ENCODE measurements at places on chromosomes 5 and 9.
A peak's percentile ranks its signal among the peaks of the same experiment; 100 is the strongest.

- no peak for DNase-seq
- H3K27ac ChIP-seq, result no peak overlapping the region
- no peaks in the 10 kb centered on the region for H3K4me1 ChIP-seq
Measured at GRCh38 chr5:171619196-171619595, 166.4 kb upstream of the SMIM23 start.

DNA sequence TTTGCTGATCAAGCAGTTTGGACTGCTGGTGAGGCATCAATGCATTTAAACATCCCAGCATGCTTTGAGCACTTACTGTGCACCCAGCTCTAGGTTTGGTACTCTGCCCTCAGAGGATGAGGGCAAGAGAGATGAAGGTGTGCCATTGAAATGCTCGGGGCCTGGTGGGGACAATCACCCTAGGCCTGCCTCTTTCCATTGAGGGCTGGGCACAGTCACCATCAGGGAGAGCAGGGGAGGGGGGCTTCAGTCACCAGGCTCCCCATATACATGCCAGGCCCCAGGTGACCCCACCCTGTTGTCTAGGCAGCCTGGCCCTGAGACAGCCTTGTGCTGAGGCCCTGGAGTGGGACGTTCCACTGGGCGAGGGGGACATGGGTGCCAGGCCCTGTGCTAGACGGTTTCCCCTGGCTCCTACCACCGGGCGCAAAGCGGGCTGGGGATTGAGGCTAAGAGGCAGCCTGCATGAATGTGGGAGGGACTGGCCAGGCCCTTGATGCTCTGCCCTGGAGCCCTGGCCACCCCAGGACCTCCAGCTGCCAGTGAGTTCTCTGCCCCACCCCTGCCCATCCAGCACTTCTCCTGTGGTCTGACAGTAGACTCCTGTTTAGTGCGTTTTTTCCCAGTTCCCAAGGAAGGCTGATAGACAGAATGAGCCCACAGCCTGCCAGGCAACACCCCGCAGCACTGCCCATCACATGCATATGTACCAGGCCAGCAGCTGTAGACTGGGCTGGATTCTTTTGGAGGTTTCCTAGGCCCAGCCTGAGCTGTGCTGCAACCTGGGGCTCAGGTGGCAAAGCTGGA, 18.9 kb downstream of the TCF7 start:
- peaks cover 86% of the 10 kb centered on the region for H3K36me3 ChIP-seq
- H3K4me3 ChIP-seq, result peak overlapping the region; percentile 91
- DNase-seq, result no peak

- peaks cover 4% of the 10 kb centered on the region for H3K4me1 ChIP-seq
- DNase-seq, result no peak
- no peaks in the 10 kb centered on the region for H3K36me3 ChIP-seq
- H3K4me3 ChIP-seq, result no peak overlapping the region
- H3K27me3 ChIP-seq, result peaks cover 34% of the 10 kb centered on the region
- H3K27ac ChIP-seq, result no peak overlapping the region
Measured at GRCh38 chr9:4496497-4496896, 6.2 kb downstream of the SLC1A1 start.

GRCh38 chr5:124461941-124462340, 284.5 kb downstream of the ZNF608 start:
- no peaks in the 10 kb centered on the region for H3K4me1 ChIP-seq
- DNase-seq, result no peak
- H3K4me3 ChIP-seq, result no peak overlapping the region

DNA sequence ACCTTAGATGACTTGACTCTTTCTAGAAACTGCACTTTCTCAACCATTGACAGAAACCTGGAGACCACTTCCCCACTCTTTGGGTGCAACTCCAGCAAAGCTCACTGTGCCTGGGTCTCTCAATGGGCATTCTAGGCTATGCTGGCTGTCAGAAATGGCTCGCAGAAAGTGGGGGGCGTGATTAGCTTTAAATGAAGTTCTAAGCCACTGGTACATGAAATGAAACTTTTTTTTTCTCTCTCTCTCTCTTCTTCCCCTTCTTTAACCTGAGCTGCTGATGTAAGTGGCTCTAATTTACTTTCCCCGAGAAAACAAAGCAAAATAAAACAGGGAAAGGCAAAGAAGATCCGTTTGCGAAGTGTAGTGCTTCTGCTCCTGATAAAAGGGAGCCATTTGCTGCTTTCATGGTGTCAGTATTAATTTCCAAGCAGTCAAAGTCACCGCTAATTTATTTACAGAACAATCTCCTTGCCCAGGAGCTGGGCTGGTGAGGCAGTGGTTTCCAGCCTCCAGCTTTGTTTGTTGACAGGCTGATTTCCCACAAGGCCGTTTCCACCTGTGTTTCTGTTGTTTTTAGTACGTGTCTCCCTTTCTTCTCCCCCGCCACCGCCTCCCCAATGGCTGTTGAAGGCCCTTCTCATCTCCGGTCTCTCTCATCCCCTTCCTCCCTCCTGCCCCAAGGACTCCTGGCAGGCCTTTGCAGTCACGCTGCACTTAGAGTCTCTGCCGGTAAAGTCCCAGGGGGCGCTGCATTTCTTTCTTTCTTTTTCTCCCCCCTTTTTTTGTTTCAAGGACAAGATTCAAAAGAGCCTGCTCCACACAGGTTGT, 422.9 kb downstream of the EBF1 start:
- no peak for DNase-seq
- peaks cover 13% of the 10 kb centered on the region for H3K27me3 ChIP-seq
- no peaks in the 10 kb centered on the region for H3K4me1 ChIP-seq
- H3K27ac ChIP-seq, result no peak overlapping the region
- no peaks in the 10 kb centered on the region for H3K36me3 ChIP-seq
